Ascending aorta (tissue), 2 donors: ENCODE measurements at places on chromosomes 2 and 18.

- no peak for DNase-seq
These were observed 8.5 kb upstream of the SPATS2L start for GRCh38 chr2:200297989-200298388.

GRCh38 chr2:25018681-25019080 is 23.2 kb upstream of the EFR3B start:
- DNase-seq, result no peak

DNA sequence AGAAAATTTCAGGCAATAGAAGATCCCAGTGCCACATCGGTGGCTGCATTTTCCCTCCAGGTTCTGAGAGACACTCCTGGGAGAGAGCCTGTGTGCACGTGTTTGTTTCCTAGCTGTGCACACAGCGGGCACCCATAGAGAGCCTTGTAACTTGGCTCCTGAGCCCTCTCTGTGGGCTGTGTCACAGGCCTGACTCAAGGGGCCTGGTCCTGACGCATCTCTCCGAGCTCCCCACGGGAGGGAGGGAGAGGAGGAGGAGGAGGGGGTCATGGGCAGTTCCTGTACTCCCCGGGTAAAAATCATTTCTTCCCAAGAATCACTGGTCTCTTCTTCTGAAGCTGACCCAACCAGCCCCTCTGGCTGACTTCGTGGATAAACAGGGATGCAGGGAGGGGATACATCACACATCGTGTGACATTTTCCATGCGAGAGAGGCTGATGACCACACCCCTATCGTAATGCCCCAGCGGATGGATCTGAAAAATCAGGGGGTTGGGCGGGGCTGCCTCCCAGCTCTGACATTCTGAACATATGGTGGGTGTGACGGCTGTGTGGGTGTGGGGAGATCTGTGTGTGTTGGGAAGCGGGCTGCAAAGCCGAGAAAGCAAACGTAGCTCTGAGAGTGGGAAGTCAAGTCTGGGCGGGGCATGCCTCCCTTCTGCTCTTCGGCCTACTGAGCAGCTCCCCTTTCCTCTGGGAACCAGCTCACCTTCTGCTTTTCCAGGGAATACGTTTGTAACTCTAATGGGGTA is 308.3 kb upstream of the HS6ST1 start:
- no peak for DNase-seq

- no peak for DNase-seq
These were observed 4.1 kb downstream of the PDCD1 start for GRCh38 chr2:241854342-241855244.

GRCh38 chr18:73952296-73952946 is 195.2 kb downstream of the FBXO15 start:
- DNase-seq, result no peak

DNA sequence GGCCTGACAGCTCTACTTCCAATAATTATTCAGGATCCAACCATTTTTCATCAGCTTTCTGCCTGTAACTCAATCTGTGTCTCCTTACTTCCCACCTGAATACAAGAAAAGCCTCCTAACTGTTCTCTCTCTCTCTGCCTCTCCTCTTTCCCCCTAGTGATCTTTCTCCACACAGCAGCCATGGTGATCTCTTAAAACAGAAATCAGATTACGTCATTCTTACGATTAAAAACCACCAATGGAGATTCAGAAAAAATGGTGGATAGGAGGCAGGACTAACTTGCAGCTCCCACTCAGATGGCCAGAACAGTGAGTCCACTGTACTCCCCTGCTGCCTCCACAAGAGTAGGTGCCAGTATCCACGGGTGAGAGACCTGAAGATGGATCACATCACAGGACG is 431.7 kb downstream of the MBD2 start:
- DNase-seq, result no peak

DNA sequence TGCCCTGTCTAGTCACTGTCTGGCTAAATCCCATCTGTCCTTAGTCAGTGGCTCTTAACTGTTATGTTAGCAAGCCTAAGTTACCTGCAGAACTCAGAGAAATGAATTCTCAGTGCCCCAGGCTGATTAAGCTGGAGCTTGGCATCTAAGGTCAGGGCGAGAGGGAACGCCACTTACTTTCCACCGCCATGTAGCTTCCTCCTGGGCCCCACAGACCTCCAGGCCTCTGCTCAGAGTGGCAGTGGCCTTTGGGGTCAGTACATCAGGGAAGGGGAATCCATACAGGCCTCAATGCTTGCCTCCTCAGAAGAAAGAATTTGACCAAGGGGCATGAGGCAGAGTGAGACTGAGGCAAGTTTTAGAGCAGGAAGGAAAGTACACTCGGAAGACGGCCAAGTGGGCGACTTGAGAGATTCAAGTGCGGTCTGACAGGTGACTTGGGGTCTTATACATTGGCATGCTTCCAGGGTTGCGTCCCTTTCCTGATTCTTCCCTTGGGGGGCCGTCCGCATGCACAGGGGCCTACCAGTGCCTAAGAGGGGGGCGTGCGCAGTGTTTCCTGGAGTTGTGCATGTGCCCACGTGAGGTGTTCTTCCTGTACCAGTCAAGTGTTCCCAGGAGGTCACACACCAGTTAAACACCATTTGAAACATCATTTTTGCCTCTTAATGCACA is 64.1 kb downstream of the EMILIN2 start:
- DNase-seq, result no peak

- DNase-seq, result peak; percentile 55
These were observed 69.4 kb upstream of the SMAD7 start for GRCh38 chr18:49020129-49020528.

- DNase-seq, result peak; percentile 98
These were observed 42.3 kb downstream of the SLC4A1AP start for GRCh38 chr2:27705851-27706622.

GRCh38 chr2:33354981-33355380 is 121.5 kb upstream of the RASGRP3 start:
- DNase-seq, result no peak

GRCh38 chr2:43033466-43034241 is 192.8 kb downstream of the ZFP36L2 start:
- no peak for DNase-seq

DNA sequence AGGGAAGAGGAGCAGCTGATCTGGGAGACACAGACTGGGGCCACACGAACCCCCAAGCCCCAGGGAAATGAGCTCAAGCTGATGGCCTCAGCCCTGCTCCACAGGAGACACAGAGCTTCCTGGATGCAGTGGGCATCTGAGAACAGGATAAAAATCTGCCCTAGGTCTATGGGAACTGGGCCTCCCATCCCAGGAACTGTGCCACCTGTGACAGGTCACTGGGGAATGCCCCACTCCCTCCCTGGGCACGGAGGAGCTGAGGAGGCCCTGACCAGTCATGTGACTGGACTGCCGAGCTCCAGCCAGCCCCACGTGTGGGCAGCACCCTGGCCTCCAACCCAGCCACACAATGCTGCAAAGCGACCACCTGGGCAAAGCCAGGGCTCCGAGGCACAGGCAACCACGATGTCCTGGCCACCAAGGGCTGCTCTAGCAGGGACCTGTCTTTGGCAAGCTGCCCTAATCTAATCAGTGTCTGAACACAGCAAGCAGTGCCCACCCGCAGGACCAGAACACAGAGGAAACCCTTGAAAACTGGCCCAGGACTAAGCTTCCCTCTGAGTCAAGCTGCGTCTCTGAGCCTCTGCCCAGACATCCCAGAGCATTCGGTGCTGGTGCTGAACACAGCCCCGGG is 57.8 kb upstream of the ID2 start:
- DNase-seq, result no peak

- no peak for DNase-seq
These were observed at the start of gene CAPG for GRCh38 chr2:85409845-85410583. Gene CAPG, minus strand, starts transcription at chr2:85410366. Its CDS starts 8,221 bp downstream, at chr2:85402145.

- no peak for DNase-seq
These were observed 20.6 kb downstream of the USP37 start for GRCh38 chr2:218547511-218547910.

DNA sequence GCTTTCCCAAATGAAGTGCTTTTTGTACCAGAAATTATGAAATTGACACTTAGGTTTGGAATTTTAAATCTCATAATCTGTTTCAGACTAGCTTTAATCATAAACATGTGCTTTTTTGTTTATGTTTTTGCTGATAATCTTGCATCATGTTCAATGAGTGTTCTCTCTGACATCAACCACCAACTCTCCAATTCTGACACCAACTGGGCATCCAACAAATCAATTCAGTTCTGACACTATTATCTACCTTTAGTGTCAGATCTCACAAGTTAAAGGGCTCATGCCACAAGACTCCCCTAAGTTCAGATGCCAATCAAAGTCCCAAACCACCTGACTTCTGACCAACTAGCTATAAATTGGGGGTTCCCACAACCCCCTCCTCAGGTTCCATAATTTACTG is 19.6 kb downstream of the PELI1 start:
- no peak for DNase-seq

DNA sequence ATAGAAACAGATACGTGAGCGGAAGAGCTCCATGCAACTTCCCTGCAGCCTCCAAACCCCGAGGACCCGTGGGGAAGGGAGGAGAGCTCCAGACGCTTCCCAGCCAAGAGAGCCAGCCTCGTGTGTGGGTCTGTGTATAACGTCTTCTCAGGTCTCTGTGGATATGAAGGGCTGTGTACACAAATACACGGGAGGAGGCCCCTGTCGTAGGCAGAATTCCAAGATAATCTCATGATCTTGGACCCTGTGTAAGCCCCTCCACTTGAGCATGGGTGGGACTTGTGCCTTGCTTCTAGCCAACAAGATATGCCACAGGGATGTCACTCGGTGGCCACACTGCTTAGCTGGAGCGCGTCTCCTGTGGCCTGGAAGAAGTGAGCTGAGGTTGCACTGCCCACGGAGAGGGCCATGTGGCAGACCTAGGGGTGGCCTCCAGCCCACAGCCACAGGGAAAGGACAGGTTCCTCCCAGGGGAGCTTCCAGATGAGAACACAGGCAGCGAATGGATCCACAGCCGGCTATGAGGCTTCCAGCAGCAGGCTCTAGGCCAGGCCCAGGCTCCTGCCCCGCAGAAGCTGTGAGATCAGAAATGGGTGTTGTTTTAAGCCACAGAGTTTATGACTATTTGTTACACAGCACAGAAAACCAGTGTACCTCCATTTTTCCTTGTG is 15.6 kb upstream of the KLF11 start:
- no peak for DNase-seq

DNA sequence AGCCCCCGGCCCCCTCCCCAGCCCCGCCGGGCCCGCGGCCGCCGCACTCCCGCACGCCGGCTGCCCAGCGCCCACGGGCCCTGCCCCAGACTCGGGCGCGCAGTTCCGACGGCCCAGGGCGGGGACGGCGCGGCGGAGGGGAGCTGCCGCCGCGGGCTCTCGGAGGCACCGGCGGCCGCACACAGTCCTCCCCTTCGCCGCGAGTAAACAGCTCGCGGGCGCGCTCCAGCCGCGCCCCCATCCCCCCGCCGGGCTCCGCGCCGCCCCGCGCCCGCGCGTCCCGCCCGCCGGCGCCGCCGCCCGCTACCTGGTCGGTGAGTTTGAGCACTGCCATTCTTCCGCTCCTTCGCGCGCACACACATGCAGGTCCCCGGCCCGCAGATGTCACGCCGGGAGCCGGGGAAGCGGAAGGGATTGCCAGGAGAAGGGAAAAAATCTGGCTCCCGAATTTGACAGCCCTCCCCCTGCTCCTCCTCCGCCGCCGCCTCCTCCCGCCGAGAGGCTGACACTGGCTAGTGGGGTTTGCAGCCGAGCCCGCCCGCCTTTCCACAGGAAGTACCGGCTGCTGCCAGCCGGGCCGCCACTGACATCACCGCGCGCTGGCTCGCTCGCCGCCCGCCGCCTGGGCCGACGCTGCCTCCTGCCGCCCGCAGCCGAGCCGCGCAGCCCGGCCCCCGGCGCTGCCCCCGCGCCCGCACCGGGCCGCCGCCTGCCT is at the start of gene ANKRD44:
TSS of gene ANKRD44 (minus strand) at position 510 of the 715 bp plus-strand sequence. CDS start at position 334, 176 bp downstream.
- DNase-seq, result peak; percentile 95

DNA sequence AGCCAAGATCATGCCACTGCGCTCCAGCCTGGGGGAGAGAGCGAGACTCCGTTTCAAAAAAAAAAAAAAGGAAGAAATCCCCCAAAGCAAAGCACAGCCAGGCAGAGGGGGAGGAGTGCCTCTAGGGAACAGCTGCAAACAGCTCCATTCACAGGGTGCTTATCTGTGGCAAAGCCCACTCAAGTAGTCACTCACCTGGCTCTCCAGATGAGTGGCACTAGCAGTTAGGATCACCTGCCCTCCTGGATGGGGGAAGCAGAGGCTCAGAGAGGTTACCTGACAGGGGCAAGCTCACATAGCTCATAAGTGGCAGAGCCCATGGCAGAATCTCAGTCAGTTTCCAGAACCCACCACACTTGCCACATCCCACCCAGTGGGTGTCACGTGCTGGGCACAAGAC is 30.3 kb downstream of the TFCP2L1 start:
- no peak for DNase-seq

DNA sequence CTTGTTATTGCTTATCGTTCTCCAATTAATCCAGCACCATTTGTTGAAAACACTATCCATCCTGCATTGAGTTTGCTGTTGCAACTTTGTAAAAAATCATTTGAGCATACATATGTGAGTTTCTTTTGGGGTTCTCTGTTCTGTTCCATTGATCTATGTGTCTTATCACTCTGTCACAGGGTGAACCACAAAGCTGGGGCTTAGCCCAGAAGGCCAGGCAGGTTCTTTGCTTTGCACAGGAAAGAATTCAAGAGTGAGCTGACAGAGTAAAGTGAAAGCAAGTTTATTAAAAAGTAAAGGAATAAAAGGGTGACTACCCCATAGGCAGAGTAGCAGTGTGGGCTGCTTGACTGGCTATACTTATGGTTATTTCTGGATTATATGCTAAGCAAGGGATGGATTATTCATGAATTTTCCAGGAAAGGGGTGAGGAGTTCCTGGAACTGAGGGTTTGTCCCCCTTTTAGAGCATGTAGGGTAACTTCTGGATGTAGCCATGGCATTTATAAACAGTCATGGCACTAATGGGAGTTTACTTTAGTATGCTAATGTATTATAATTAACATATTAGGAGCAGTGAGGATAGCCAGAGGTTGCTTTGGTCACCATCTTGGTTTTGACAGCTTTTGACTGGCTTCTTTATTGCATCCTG is 46.8 kb downstream of the RNF138 start:
- no peak for DNase-seq

GRCh38 chr2:227717687-227718567 is at the start of gene SLC19A3:
Gene SLC19A3, minus strand, starts transcription at chr2:227718028. Its CDS starts 15,710 bp downstream, at chr2:227702318.
- DNase-seq, result peak; percentile 95

DNA sequence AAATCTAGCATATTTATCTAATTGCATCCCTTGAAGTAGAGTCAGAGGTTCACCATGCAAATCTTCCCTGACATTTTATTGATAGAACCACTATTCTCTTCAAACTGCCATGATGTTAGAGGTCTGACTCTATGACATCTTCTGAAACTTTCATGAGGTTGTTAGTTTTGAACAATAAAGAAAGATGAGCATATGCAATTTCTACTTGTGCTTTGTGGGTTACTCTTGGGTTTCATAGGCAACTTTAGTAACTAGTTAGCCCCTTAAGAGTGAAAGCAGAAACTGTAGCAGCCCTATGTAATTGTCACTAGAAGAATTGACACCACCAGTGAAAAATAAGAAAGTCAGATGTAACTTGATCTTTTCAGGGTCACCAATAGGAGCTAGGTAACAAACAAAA is 53.1 kb upstream of the ZEB2 start:
- no peak for DNase-seq

- DNase-seq, result no peak
These were observed 217 bp downstream of the PXDN start for GRCh38 chr2:1744151-1744445.

GRCh38 chr2:45083175-45083574 is 73.9 kb upstream of the SIX2 start:
- DNase-seq, result no peak
